ENCODE measurements at places on chromosomes 7 and 10. TPM values are rescaled to one million over a fixed set of nuclear protein-coding genes. Genes with fewer than 3 reads are reported as not detected.

The SOSTDC1 gene
- total RNA-seq, result not detected

The TMEM139 gene
- not detected for total RNA-seq

The CALML5 gene
- not detected for total RNA-seq

The CLCN1 gene
- not detected for total RNA-seq

The GTPBP10 gene
- total RNA-seq, result 5.7 TPM

The SERPINE1 gene
- total RNA-seq, result 170 TPM

The GIMAP2 gene
- total RNA-seq, result 42.3 TPM

The DPYSL4 gene
- 11.8 TPM for total RNA-seq

The AGBL3 gene
- 0.44 TPM for total RNA-seq

The SND1 gene
- total RNA-seq, result 105 TPM

The C10orf71 gene
- total RNA-seq, result not detected

The PROSER2 gene
- 5.0 TPM for total RNA-seq

The ZNF503 gene
- total RNA-seq, result 0.87 TPM

The MRLN gene
- not detected for total RNA-seq

The RARRES2 gene
- total RNA-seq, result 2.8 TPM

The ERVW-1 gene
- not detected for total RNA-seq

The RELN gene
- total RNA-seq, result 1,451 TPM

The PGAM2 gene
- total RNA-seq, result under 0.01 TPM

The NPFFR1 gene
- total RNA-seq, result not detected

The ADAMTS14 gene
- total RNA-seq, result not detected

The PLAC9 gene
- total RNA-seq, result 0.40 TPM

The ANXA8 gene
- not detected for total RNA-seq

The PDGFA gene
- 94.8 TPM for total RNA-seq

The NKX1-2 gene
- total RNA-seq, result not detected

The NAT16 gene
- total RNA-seq, result not detected

The MEST gene
- 1.1 TPM for total RNA-seq

The NUTM2A gene
- 0.20 TPM for total RNA-seq

The MACC1 gene
- total RNA-seq, result under 0.01 TPM

The ADRB1 gene
- total RNA-seq, result 54.4 TPM

The AUTS2 gene
- total RNA-seq, result 0.79 TPM

The TAS2R4 gene
- total RNA-seq, result 0.22 TPM

The CACNA2D1 gene
- 7.6 TPM for total RNA-seq

The CYTH3 gene
- total RNA-seq, result 11.1 TPM

The FAM24A gene
- total RNA-seq, result not detected

The MOGAT3 gene
- not detected for total RNA-seq

The HECW1 gene
- total RNA-seq, result not detected

The ANKRD1 gene
- total RNA-seq, result 350 TPM

The IQUB gene
- 0.20 TPM for total RNA-seq

The LANCL2 gene
- total RNA-seq, result 12.6 TPM

The TAS2R3 gene
- 0.44 TPM for total RNA-seq

The TMEM236 gene
- total RNA-seq, result 0.65 TPM

The PSD gene
- 0.60 TPM for total RNA-seq

The MSMB gene
- total RNA-seq, result not detected

The ANXA8L1 gene
- total RNA-seq, result not detected

The TUBB8 gene
- not detected for total RNA-seq

The OR2A42 gene
- total RNA-seq, result not detected

The NRCAM gene
- 1.2 TPM for total RNA-seq

The SPDYE6 gene
- total RNA-seq, result not detected

The PDK4 gene
- 23.1 TPM for total RNA-seq

The AKR1C1 gene
- 8.7 TPM for total RNA-seq

The FZD8 gene
- total RNA-seq, result 24.6 TPM
